Kasumi-1 (cell line): ENCODE measurements at places on chromosomes 16 and 17.

- peak; percentile 37 for DNase-seq
Measured at GRCh38 chr17:34990921-34991365, 10.6 kb downstream of the LIG3 start.

DNA sequence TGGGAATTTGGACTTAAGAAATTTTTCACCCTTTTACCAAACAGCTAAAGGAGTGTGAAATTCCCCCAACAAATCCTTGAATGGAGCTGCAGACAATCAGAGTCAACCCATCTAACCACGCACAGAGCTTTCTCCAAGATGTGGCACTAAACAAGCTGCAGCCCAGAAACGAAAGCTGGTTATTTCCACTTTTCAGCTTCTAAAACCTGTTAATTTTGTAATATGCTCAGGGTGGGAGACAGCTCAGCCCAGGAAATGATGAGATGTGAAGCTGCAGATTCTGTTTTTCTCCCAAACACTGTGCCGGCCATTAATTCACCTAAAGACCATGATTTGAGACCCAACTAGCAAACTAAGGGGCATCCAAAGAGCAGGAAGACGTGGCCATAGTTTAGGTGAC, 33.2 kb upstream of the ABR start:
- no peak for DNase-seq

DNA sequence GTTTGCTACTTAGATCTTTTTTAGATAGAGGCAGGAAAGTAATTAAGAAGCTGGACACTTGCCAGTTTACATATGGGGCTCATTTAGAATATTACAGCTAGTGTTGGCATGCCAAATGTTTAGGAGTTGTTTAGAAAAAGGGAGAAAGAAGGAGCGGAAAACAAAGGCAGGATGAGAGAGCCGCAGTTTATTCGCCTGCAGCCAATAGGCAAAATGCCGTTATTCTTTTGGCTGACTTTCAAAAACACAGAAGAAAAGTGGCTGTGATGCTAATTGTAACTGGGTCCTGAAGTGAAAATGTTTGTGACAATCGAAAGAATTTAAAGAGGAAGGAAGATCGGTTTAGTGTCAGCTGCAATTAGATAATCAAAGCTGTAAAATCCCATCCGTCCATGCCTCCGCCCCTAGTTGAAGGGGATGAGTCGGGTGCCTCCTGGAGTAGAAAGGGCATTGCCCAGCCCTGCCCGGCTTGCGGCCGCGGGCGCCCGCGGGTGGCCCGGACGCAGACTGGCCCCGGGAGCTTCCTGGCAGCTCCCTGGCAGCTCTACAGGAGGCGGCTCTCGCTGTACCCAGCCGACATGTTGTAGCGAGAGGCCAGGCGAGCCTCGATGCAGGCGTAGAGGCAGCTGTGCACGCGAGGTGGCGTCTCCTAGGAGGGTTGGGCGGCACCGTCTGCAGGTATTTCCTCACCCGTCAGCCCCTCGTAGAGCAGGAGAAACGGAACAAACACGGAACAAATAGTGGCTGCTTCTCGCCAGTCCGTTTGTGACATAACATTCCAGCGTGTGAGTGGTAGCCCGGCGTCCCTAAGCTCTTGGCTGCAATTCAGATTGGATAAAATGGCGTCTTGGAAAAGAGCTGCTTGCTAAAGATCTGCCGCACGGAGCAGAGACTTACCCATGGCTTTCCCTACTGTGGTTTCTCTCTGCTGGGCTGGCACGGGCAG, 82.2 kb downstream of the TNRC6C start:
- DNase-seq, result peak; percentile 78

- DNase-seq, result no peak
Measured at GRCh38 chr16:79165079-79165478, 435.5 kb downstream of the MAF start.

- DNase-seq, result no peak
Measured at GRCh38 chr17:79833110-79833450, 6.2 kb downstream of the CBX4 start.

GRCh38 chr16:49183911-49184310, 97.7 kb downstream of the CBLN1 start:
- DNase-seq, result no peak

GRCh38 chr16:46789499-46790414, 41.2 kb downstream of the C16orf87 start:
- DNase-seq, result peak; percentile 77

- no peak for DNase-seq
Measured at GRCh38 chr17:67162771-67163170, 82.2 kb downstream of the HELZ start.

DNA sequence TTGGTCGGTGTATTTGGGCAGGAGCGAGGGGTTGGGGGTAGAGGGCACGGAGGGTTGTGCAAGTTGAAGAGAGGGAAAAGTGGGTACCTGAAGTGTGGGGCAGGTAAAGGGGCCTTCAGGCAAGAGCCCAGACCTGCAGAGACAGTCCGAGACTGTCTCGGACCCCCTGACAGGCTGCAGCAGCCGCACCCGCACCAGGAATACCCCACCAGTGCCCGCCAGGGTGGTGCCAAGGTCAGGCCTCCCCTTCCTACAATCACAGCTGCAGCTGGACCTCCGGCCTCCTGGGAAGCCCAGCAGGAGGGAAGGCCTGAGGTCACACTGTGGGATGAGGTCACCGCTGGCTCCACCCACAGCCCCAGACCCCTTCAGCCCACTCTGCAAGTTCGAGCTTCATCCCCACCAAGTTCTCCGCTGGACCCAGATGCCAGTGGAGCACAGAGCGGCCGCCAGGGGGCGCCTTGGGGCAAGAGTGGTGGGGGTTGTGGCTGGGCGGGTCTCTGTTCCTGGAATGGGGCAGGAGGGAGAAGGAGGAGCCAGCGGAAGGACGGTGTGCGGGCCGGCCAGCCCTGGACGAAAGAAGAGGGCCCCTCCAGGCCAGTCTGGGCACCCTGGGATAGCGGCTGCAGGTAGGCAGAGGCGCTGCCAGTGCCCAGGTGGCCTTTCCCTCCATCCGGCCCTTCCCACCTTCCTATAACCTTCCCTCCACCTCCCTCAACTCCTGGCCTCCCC, at the start of gene HSD3B7:
TSS of gene HSD3B7 (plus strand) at position 539 of the 732 bp plus-strand sequence. CDS start 452 bp downstream, outside the sequence.
- DNase-seq, result peak; percentile 35

DNA sequence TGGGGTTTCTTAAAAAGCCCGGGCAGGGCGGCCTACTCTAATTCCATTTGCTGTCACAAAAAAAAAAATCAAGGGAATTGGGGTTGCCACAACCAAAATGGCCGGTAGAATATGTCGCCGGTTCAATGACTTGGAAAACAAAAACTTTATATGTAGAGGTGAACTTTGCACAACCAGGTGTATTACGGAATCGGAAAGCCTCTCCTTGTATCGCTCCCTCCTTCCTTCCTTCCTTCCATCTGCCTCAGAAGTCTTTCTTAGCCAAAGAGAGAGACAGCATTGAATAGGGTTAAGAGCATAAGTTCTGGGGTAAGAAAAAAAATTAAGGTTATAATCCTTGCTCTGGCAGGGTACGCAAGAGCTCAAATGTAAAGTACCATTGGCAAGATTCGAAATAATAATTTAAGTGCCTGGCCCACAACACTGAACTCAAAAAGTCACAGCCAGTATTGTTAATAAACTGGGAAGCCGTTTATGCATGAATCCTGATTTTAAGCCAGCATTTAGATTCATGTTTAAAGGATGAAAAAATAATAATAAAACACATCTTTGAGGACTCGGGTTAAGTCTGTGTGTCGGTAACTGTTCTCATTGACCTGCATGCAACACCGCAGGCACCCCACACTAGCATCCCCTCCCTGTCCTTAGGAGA, 522 bp upstream of the GLG1 start:
- peak; percentile 63 for DNase-seq

DNA sequence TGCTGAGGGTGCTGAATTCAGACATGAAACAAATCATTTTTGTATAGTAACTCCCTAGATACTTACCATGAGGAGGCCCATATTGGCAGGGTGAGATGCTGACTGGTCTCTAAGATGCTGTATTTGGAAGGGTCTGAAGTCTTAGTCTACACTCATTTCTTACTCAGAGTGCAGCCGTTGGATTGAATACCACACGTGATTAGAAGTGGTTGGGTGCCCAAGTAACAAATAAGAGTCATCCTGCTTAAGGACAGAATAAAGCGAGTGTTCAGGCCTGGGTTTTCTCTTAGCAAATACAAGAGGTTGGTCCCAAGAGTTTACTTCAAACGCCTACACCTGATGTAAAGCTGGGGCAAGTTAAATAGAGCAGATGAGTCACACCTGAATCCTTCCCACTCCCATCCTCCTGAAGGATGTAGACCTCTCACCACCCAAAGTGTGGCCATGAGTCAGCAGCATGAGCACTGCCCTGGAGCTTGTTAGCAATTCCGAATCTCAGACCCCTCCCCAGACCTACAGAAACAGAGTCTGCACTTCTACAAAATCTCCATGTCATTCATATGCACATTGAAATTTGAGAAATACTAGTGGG, 284.6 kb upstream of the CDH5 start:
- DNase-seq, result no peak

DNA sequence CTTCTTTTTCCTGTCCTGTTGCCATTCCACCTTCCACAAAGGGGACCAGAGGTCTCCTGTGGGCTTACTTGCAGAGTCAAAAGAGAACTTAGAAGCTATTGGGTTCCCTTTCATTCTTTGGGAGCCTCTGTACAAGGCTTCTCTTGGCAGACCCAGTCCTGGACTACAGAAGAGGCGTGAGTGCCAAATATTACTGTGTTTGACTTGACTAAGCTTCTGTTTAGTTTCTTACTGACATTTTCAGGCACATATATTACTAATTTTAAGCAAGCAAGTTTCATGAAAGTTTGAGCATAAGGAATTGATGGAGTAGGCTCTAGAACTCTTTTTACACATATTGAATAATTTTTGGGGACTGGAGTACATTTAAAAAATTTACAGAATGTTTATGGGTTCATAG, 254.4 kb downstream of the HAPSTR1 start:
- DNase-seq, result no peak

- no peak for DNase-seq
Measured at GRCh38 chr16:66714654-66715307, 18.2 kb upstream of the CMTM4 start.

- DNase-seq, result no peak
Measured at GRCh38 chr16:71803305-71803690, 5.3 kb downstream of the AP1G1 start.

DNA sequence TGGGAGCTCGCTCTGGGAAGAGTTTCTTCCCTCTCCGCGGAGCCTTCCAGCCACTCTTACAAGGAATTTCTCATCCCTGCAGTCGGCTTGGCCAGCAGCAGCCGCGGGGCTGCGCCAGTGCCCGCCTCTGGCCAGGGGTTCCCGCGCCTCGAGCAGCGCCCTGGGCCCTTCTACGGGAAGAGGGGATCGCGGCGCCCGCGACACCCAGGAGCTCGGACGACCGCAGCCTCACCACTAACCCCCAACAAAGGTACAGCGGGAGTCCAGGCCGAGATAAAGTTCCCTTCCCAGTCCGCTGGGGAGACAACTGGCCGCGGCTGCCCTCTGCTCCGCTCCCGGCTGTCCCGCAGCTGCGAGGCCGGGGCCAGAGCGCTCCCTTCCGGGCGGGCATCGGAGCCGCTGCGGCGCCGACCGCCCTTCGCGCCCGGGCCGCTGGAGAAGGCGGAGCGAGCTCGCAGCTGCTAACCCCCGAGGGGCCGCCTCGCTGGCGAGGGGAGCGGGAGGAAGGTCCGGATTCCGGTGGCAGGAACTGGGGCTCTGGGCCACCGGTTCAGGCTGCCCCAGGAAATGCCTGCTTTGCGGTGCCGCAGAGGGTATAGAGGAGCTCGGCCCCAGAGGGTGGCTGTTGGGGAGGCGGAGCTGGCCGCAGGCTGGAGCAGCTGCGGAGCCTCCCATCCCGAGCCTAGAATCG, 3.6 kb upstream of the HS3ST3B1 start:
- DNase-seq, result peak; percentile 41

GRCh38 chr16:22721511-22722100, 92.4 kb upstream of the HS3ST2 start:
- DNase-seq, result no peak

- no peak for DNase-seq
Measured at GRCh38 chr16:10335681-10336080, 50.2 kb upstream of the ATF7IP2 start.

GRCh38 chr16:46618516-46618915, 2.7 kb downstream of the SHCBP1 start:
- DNase-seq, result no peak

- no peak for DNase-seq
Measured at GRCh38 chr17:79657036-79657435, 46.2 kb upstream of the RBFOX3 start.

DNA sequence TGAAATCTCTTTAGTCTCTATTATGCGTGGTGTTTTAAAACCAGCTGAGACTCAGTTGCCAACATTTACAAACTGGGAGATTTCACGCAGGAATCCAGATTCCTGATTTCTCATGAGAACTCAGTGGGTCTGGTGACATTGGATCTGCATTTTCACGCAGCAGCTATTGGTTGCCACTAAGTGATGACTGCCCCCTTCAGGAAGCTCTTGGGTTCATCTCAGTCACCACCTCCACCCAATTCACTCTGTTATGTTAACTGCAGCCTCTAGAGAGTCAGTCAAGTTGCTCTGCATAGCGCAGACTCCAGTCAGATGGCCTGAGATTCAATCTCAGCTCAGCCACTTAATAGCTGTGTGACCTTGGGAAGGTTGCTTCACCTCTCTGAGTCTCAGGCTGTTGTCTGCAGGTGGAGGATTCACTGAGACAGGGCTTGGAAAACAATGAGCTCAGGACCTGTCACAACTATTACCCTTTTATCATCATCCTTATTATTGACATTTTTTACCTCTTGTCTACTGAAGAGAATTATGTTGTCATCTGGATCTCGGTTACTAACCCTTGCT, 6.4 kb downstream of the SHISA9 start:
- no peak for DNase-seq

GRCh38 chr16:4505356-4506147, 29.4 kb downstream of the HMOX2 start:
- peak; percentile 51 for DNase-seq

DNA sequence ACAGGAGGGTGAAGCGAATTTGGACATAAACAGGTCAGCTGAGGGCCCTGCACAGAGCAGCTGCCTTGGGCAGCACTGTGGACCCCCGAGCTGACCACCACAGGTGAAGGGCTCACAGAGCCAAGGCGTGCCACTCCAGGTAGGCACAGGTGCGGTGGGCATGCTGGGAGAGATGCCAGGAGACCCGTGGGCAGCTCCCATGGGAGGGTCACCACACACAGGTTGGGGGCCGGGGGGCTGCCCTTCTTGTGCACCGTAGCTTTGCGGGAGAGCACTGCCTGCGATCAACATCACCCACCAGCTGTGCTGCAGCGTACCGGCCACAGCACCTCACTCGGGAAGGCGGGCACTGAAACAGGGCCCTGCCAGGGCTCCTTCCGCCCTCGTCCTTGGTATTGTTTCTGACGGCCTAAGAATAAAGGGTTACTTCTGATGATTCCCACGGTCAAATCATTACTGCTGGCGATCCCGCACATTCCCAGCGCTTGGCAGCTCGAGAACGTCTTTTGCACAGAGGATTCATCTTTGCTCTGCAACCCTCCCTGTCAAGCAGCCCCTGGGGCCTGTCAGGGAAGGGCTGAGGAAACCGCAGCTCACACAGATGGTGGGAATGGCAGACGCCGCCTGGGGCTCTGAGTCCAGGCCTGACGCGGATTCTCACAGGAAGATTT, 181.7 kb downstream of the BANP start:
- no peak for DNase-seq
